Effector CD8-positive, alpha-beta T cell (primary cell): ENCODE measurements at places on chromosomes 1 and 21.

- no peak for DNase-seq
These were observed 139.5 kb downstream of the PAPPA2 start for GRCh38 chr1:176602388-176603004.

DNA sequence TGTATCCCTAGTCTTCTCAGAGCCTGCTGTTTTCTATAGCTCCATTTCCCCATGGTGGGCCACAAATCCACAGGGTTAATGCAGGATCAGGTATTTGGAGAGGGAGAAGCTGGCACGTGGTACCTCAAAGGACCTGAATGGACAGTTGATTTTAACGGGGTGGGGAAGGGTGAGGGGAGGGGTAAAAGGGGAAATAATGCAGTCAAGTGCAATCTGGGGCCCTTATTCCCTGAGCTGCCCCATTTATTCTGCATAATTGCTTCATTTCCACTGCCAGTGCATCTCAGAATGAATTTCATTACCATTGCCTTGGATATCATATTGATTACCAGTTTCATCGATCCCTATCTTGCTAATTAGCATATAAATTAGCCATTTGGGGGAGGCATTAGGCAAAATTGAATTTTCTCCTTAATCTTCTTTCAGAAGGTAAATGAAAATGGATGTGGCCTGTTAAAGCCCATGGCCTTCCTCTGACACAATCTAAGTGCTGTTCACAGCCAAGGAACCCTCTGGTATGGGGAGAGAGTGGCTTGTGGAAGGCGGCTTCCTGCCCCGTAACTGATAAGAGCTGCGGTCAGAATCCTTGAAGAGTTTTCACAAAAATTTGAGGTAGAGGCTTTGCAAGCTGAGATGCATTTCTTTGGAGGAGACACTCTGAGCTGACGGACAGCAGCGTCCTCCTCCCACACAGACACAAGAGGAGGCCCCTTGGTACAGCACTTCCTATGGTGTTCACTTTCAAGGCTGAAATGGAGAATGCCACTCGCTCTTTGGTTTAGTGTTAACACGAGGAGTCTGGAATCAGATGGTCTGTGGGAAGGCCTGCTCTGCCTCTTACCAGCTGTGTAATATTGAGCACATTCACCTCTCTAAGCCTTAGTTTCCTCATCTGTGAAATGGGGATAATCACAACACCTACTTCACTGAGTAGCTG lies 34.4 kb downstream of the PHC2 start:
- DNase-seq: no peak

DNA sequence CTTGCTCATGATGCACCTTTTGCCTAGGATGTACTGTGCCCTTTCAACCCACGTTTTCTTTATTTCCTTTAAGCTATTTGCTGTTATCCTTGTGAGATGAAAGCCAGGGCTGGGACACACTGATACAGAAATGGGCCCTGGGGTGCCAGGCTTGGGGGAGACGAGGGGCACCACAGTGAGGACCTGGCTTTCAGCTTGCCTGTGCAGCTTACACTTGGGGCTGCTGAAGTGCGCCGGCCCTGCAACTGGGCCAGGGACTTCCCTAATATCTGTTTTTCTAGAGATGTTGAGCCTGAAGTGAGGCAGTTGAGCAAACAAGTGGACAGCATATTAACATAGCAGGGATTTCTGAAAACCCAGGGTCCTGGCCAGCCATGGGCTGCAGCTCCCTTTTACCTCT lies 42.5 kb upstream of the SLC19A1 start:
- DNase-seq: no peak

DNA sequence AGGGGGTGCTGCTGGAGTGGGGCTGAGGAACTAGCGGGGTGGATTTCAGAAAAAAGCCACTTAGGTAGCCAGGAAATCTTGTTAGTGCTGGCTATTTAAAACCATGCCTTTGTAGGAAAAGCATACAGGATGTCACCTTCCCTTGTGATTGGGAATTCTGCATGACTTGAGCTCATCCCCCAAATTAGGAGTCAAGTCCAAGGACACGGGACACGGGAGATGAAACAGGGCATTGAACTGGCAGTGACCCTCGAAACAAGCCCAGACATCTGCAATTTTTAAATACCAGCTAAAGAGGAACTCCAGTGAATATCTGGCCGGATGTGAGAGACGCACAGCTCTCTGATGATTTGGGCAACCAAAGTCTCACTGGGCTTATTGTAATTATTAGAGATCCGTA lies 32.8 kb downstream of the C2CD2 start:
- no peak for DNase-seq

DNA sequence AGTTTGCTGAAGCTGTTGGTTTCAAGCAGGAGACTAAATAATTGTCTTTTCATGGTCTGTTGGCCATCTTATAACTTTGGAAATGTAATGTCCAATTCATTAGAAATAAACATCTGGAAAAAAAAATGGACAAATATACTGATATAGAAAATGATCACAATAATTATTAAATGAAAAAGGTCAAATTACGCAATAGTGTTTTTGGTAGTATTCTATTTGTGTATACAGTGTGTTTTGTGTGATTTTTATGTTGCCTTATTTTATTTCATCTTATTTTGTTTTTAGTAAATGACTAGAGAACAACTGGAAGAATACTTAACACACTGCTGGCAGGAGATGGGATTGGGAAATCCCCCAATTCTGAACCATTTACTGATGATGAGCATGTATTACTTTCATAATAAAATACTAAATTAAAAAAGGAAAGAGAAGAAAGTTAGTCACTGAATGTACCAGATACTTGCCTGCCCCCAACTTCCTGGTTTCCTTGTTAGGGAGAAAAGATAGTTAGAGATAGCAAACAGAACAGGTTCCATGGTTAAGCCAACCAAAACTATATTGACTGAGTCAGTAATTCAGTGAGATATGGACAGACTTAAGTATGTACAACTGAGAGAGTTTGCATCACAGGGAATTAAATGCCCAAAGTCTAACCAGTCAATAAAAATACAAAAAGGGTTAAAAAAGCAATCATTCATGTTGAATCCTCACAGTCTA lies 24.0 kb upstream of the SAMD13 start:
- no peak for DNase-seq

GRCh38 chr1:227883641-227884301 lies 64.0 kb downstream of the WNT9A start:
- no peak for DNase-seq

GRCh38 chr1:61636814-61637213 lies 88.1 kb downstream of the TM2D1 start:
- DNase-seq: no peak

GRCh38 chr1:213194383-213194782 lies 143.3 kb downstream of the RPS6KC1 start:
- DNase-seq: no peak

DNA sequence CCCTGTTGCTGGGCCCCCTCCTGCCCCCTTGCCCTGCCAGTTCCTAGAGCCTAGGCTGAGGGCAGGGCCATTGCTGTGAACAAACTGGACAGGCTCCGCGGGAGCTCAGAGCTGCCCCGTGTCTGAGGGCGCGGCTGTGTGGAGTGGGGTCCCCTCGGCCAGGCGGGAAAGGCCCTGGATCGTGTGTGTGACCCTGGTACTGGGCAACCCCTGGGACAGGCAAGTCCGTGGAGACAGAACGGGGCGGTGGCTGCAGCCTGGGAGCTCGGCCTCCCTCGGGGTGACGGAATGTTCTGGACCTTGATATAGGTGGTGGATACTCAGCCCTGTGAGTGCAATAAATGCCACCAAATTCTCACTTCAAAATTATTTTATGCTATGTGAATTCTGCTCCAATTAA lies 27.7 kb upstream of the C1orf159 start:
- no peak for DNase-seq

DNA sequence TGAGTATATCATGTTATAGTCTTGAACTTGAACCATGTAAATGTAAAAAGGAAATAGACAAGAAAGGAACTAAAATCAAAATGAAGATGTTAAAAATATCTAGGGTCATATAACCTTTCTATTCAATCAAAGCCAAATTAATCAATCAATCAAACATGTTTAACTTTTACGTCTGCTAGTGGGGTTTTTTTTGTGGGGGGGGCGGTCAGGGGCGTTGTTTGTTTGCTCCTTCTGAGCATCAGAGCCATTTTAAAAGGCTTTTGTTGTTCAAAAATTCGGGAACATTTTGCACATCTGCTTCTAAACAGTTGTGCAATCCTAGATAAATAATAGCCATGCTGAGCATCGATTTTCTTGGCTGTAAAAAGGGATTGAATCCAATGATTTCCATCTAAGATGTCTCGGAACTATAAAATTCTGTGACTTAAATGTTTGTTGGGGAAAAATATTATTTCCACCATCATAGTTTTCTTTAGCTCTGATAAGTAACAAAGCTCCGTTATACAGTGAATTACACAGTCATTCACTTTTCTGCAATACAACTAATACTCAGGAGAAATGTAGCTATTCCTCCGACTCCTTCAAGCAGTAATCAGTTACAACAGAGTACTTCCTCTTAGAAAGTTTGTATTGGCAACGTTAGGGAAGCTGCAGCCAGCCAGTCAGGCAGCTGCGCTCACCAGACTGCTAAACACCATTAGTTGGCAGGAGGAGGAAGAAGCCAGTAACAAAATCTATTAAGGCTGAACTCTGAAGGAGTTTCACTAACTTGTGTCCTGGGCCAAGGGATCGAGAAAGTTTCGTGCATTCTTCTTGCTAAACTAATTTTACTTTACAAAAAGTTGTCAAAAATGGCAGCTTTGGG lies 2.2 kb downstream of the SPATA6 start:
- no peak for DNase-seq

GRCh38 chr1:165052431-165052830 lies 304.1 kb downstream of the LMX1A start:
- DNase-seq: no peak

GRCh38 chr1:187306710-187307415 lies 478.1 kb downstream of the PLA2G4A start:
- DNase-seq: no peak

DNA sequence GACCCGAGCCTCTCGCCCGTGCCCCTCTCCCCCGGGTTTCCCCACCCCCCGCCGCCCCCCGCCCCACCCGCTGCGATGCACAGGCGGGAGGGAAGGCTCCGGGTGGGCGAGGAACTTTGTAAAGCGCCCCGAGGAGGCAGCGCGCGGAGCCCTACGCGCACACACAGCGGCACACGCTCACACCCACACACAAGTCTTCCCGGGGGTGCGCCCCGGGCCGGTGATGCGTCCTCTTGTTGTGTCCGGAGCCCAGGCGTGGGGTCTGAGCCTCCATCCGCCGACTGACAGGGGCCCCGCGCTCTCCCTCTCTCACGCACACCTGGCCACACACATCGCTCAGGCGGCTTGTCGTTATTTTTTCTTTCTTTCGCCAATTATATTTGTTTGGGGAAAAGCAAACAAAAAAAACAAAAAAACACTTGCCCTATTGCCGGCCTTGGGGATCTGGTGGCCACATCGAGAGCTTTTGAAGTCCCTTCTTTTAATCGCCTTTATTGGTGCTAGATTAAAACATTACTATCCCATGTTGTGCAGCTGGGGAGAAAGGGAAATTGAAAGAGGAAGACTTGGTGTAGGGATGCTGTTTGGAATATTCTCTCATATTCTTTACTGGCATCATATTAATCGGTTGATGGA lies 770 bp downstream of the NTNG1 start:
- DNase-seq: no peak

DNA sequence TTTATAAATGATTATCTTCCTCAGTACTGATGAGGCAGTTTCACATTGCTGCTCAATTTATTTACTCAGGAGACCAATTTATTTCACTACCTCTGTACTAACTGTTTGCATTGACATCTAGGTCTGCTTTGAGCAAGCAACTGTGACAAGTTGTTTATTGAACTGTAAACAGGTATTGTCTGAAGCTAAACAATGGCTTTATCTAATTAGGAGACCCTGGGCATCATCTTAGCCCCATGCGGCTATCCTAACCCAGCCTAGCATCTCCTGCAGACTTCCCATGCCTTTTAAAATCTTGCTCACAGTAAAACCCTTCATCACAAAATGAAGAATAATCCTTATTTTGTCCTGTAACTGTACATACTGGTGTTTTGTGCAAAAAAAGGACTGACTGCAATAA lies 348.2 kb downstream of the RWDD3 start:
- no peak for DNase-seq

GRCh38 chr1:81470275-81470674 lies 330.5 kb upstream of the ADGRL2 start:
- DNase-seq: no peak

GRCh38 chr1:172613294-172613693 lies 45.6 kb upstream of the FASLG start:
- DNase-seq: no peak
